Activated B cell treated with CpG ODN at 0.5 μM for 24 hours (primary cell): ENCODE measurements at places on chromosomes 2 and 18.

DNA sequence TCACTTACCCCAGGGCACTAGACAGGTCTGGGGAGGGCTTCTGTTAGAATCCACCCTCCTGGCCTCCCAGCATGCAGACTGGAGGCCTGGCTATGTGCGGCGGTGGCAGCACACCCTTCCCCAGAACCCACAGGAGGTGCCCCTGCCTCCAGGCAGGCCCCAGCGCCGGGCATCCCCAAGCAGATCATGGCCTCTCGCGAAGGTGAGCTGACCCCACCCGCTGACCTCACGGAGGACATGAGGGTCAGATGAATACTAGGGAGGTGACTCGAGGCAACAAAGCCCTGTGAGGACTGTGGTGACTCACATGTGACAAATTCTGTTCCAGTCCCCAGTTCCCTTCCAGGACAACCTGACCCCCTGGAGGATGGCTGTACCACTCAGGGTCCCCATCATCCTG lies 1.9 kb downstream of the MAB21L4 start:
- H3K27ac ChIP-seq = no peak overlapping the region
- no peaks in the 10 kb centered on the region for H3K36me3 ChIP-seq
- H3K27me3 ChIP-seq = no peaks in the 10 kb centered on the region
- no peaks in the 10 kb centered on the region for H3K4me1 ChIP-seq
- no peak for DNase-seq

GRCh38 chr2:158500333-158500732 lies 43.6 kb downstream of the PKP4 start:
- no peak overlapping the region for H3K4me3 ChIP-seq
- H3K27ac ChIP-seq = no peak overlapping the region
- H3K36me3 ChIP-seq = no peaks in the 10 kb centered on the region
- DNase-seq = no peak

- H3K36me3 ChIP-seq = no peaks in the 10 kb centered on the region
- no peak for DNase-seq
- H3K27me3 ChIP-seq = no peaks in the 10 kb centered on the region
- no peak overlapping the region for H3K4me3 ChIP-seq
- peaks cover 5% of the 10 kb centered on the region for H3K4me1 ChIP-seq
These were observed 121.7 kb downstream of the KLHL29 start for GRCh38 chr2:23506531-23507266.

GRCh38 chr2:223003191-223003590 lies 48.8 kb upstream of the KCNE4 start:
- H3K27me3 ChIP-seq = peaks cover 14% of the 10 kb centered on the region
- no peak for DNase-seq
- H3K27ac ChIP-seq = no peak overlapping the region
- H3K36me3 ChIP-seq = no peaks in the 10 kb centered on the region

GRCh38 chr2:216560838-216561270 lies 62.2 kb downstream of the RPL37A start:
- no peak overlapping the region for H3K27ac ChIP-seq
- DNase-seq = no peak
- no peaks in the 10 kb centered on the region for H3K4me1 ChIP-seq
- H3K36me3 ChIP-seq = no peaks in the 10 kb centered on the region
- H3K27me3 ChIP-seq = peaks cover 27% of the 10 kb centered on the region

- H3K27ac ChIP-seq = no peak overlapping the region
- H3K36me3 ChIP-seq = no peaks in the 10 kb centered on the region
- no peak overlapping the region for H3K4me3 ChIP-seq
- peaks cover 4% of the 10 kb centered on the region for H3K27me3 ChIP-seq
- no peak for DNase-seq
These were observed 473.9 kb upstream of the HS6ST1 start for GRCh38 chr2:128792476-128793054.

DNA sequence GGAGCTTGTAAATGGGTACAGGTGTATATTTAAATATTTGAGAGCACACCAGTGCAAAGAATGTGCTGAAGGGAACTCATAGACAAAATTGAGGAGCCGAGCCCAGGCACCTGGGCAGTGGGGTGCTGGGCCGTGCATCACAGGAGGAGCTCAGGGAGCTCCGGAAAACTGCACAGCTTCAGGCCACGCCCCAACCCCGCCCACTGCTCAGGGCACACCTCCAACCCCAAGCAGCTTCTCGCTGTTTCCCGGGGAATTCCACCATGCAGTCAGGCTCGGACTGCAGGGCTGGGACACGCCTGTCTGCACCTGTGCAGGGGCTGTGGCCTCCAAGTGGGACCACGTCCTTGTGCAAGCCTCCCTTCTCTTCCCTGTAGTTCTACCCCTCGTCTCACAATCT lies 243.0 kb downstream of the HDAC4 start:
- H3K4me1 ChIP-seq = no peaks in the 10 kb centered on the region
- peaks cover 54% of the 10 kb centered on the region for H3K36me3 ChIP-seq
- no peaks in the 10 kb centered on the region for H3K27me3 ChIP-seq
- no peak overlapping the region for H3K4me3 ChIP-seq
- no peak for DNase-seq
- H3K27ac ChIP-seq = no peak overlapping the region

- H3K27me3 ChIP-seq = no peaks in the 10 kb centered on the region
- H3K4me3 ChIP-seq = no peak overlapping the region
- peak; percentile 11 for DNase-seq
- H3K36me3 ChIP-seq = peaks cover 31% of the 10 kb centered on the region
- H3K27ac ChIP-seq = no peak overlapping the region
- peaks cover 4% of the 10 kb centered on the region for H3K4me1 ChIP-seq
These were observed 136.7 kb downstream of the NFATC1 start for GRCh38 chr18:79532313-79533007.

DNA sequence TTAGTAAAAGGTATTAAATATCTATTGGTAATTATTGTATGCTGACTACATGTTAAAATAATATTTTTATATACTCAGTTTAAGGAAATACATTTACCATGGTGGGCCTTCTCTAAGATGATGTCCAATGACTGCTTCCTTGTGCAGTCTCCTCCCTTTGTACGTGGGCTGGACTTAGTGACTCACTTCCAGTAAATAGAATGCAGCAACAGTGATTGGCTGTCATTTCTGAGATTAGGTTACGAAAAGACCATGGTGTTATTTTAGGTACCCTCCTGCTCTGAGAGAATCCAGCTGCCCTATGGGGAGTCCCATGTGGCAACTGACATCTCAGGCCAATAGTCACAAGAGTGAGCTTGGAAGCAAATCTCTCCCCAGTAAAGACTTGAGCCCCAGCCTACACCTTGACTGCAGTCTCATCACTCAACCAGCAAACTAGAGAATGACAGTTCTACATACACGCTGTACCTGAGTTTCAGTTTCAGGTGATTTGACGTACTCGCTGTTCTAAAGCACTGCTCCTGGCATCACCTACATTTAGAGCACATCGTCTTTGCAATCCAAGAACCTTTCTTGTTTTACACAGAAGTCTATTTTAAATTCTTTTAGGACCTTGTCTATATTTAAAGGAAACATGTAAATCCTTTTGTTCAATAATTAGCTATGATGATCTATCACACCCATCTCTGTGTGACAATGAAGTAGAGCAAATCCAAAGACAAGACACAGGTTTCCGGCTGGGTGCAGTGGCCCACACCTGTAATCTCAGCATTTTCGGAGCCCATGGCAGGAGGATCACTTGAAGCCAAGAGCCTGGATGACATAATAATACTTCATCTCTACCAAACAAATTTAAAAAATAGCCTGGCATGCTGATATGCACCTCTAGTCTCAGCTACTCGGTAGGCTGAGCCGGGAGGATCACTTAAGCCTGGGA lies 87.2 kb downstream of the COBLL1 start:
- peaks cover 46% of the 10 kb centered on the region for H3K36me3 ChIP-seq
- H3K4me1 ChIP-seq = peaks cover 76% of the 10 kb centered on the region
- peak overlapping the region; percentile 75 for H3K4me3 ChIP-seq
- no peak for DNase-seq
- no peaks in the 10 kb centered on the region for H3K27me3 ChIP-seq

DNA sequence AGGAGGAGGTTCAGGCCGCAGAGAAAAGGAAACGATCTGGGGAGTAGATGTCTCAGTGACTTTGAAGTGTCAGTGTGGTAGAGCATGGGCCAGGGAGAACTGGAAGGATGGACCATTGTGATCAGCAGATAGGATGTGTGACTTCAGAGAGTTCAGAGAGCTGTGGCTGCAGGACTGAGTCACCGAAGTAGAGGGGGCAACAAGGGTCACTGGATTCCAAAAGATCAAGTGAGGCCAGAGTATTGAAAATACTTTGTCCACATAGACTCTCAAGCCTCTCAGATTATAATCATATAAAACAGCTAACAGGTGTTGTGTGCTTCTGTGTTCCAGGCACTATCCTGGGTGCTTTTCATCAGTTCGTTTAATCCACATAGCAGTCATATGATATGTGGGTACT lies 99.4 kb downstream of the CRIM1 start:
- no peaks in the 10 kb centered on the region for H3K27me3 ChIP-seq
- DNase-seq = no peak
- no peaks in the 10 kb centered on the region for H3K36me3 ChIP-seq

GRCh38 chr18:48085781-48086487 lies 155.5 kb upstream of the SMAD2 start:
- peaks cover 9% of the 10 kb centered on the region for H3K27me3 ChIP-seq
- no peak for DNase-seq
- H3K4me1 ChIP-seq = no peaks in the 10 kb centered on the region
- no peak overlapping the region for H3K27ac ChIP-seq
- no peaks in the 10 kb centered on the region for H3K36me3 ChIP-seq

DNA sequence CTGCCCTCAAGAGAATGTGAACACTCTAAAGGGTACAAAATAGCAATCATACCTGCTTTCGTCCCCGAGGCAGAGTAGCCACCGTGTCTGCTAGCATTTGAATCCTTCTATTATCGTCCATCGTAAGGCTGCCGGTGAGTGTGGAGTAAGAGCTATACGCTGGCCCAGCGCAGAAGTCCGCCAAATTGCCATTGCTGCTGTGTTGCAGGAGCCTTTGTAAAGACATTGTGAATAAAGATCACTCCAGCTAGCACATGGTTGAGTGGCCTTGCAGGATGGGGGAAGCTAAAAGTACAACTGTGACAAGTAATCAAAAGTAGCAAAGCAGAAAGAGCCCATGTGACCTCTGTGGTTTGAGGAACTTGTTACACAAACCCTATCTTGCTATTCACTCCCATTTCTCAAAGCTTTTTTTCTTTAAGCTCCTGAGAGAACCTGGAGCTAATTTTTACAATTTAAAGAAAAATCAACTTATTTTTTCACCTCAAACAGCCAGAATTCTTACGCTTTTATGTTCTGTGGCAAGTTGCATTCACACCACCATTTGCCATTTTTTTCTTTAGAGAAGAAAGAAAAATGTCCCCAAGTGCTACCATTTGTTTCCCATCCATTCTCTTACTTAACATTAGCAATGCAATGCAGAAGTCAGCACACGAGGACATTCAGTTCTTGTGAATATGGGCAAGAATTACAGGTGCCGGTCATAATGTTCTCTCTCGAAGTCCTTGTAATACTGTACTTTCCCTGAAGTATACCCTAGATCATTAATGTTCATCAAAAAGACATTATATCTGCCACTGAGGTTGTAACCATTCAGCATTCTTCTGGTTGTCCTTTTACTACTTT lies at the start of gene CYTIP:
CYTIP (minus strand) TSS at position 295 of the 846 bp plus-strand sequence; CDS start at position 226, 69 bp downstream.
- peak within 1 kb of the TSS; percentile 96 for H3K27ac ChIP-seq
- DNase-seq = peak; percentile 52
- peak within 1 kb of the TSS; percentile 95 for H3K4me3 ChIP-seq
- H3K36me3 ChIP-seq = peaks cover 48% of the 10 kb centered on the region

DNA sequence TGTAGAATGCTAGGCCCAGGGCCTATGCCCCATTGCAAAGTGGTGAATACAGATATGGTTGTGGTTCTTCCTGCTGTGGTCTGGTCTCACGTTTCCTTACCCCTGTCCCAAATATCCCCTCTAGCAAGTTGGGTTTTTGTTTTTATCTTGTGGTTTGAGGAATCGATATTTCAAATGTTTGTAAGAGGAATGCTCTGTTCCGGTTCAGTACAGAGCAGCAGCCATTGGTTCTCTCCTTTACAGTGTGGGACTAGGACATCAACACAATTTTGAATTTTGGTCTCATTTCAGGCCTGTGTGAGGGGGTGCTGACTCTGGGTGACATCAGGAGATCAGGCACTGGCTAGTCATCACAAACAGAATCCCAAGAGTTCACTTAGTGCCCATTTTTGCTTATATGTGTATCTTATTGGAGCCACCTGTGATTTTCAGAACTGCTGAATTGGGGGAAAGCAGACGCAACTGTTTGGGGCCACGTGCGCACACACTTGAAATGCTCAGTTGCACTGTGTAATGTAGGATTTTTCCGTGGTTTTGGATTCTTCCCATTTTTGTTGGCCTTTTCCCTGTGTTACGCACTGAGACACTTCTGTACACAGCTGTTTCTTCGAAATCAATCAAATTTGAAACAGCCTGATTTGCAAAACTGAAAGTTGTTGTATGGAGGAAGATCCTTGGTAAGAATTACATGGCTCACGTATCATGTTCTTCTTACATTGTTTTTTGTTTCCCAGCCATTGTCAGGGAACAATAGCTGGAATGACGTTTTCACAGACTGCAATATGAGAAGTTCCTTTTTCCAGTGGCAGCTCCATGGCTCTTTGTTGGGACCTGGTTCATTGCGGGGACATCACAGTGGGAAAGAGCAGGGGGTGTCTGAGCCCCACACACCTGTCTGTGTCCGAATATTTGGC lies 8.6 kb downstream of the SH3BP4 start:
- H3K27ac ChIP-seq = no peak overlapping the region
- no peaks in the 10 kb centered on the region for H3K4me1 ChIP-seq
- DNase-seq = no peak

GRCh38 chr2:231335591-231335990 lies 59.9 kb upstream of the B3GNT7 start:
- H3K36me3 ChIP-seq = no peaks in the 10 kb centered on the region
- no peaks in the 10 kb centered on the region for H3K4me1 ChIP-seq
- no peak for DNase-seq
- no peak overlapping the region for H3K27ac ChIP-seq
- no peaks in the 10 kb centered on the region for H3K27me3 ChIP-seq

DNA sequence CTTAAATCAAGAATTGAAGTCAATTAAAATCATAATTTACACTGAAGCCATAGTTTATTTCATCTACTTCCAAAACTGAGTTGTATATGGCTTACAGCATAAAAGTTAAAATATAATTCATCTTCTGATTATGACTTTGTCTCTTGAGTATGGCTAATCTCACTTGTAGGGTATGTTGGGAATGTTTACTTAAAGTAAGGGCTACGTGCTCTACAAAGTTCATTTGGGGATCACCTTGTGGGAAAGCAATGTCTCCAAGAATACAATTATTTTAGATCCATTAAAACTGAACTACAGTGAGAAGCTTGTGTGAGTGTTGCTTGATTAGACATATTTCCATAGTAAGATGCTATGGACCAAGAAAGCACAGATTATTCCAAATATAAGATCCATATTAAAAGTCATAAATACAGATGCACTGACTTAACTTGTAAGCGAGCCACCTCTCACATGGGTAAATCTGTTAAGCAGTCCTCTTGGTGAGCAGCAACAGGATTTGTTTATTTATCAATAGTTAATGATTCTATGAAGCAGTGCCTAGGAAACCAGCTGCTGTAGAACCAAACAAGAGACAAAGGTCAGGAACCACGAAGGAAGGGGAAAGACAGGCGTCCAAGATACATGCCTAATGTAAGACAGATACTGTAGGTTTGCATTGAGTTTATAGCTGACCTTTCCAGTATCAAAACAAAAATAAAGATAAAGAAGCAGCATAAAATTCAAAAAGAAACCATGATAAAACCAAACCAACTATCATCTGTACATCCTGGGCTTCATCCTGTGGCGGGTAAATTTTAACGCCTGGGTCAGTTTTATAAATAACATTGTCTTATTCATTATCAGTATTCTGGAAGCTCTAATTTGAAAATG lies 24.8 kb downstream of the DSG4 start:
- no peaks in the 10 kb centered on the region for H3K27me3 ChIP-seq
- no peaks in the 10 kb centered on the region for H3K36me3 ChIP-seq
- DNase-seq = no peak
- no peaks in the 10 kb centered on the region for H3K4me1 ChIP-seq

- no peak overlapping the region for H3K27ac ChIP-seq
- H3K4me3 ChIP-seq = no peak overlapping the region
- H3K27me3 ChIP-seq = peaks cover 56% of the 10 kb centered on the region
- no peak for DNase-seq
- H3K4me1 ChIP-seq = peaks cover 16% of the 10 kb centered on the region
These were observed 10.6 kb downstream of the SPEG start for GRCh38 chr2:219445220-219445640.
